ENCODE measurements at places on chromosomes 12 and 14.

GRCh38 chr12:55711786-55712553, 3.9 kb upstream of the BLOC1S1 start:
- no peak overlapping the region for H3K27ac ChIP-seq
- no peaks in the 10 kb centered on the region for H3K27me3 ChIP-seq
- H3K4me1 ChIP-seq, result peaks cover 13% of the 10 kb centered on the region
- no peak for DNase-seq

GRCh38 chr12:96354326-96354725, 45.9 kb downstream of the CDK17 start:
- no peaks in the 10 kb centered on the region for H3K27me3 ChIP-seq
- H3K4me1 ChIP-seq, result peaks cover 24% of the 10 kb centered on the region
- no peak for DNase-seq

DNA sequence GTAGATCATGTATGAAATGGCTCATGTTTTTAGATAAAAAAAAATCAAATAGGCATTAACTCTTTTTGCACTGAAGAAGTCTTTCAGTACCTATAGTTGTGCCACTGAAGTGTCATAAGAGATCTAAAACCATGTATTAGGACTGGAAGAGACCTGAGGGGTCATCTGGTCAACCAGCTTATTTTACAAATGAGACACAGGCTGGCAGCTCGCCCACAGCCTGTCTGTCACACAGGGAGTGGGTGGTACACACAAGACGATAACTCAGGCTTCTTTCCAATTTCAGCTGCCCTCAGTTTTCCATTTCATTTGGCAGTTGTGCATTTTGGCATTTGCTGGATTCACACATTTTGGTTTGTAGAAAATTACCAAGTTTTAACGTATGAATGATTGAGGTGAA, 34.7 kb downstream of the C12orf75 start:
- peaks cover 37% of the 10 kb centered on the region for H3K36me3 ChIP-seq
- no peaks in the 10 kb centered on the region for H3K27me3 ChIP-seq
- no peaks in the 10 kb centered on the region for H3K4me1 ChIP-seq
- no peak overlapping the region for H3K4me3 ChIP-seq
- no peak overlapping the region for H3K27ac ChIP-seq
- no peak for DNase-seq

DNA sequence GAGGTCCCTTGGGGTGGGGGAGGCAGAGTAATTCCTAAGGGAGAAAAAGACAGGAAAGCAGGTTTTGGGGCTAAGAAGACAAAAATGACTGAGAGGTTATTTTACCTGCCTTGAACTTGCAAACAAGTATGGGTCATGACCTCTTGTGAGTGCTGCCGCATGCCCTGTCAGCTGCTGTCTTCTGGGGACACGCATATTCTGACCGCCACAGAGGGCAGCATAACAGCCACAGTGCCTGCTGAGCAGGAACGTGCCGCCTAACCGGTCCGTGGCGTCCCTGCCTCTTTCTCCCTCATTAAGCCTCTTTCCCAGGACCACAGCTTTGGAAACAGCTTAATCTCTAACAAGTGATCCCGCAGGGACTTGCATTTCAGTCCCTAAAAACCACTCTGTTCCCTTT, 51.3 kb upstream of the KCNA1 start:
- H3K36me3 ChIP-seq, result no peaks in the 10 kb centered on the region
- H3K4me3 ChIP-seq, result no peak overlapping the region
- H3K27me3 ChIP-seq, result peaks cover 82% of the 10 kb centered on the region
- peak; percentile 20 for DNase-seq

DNA sequence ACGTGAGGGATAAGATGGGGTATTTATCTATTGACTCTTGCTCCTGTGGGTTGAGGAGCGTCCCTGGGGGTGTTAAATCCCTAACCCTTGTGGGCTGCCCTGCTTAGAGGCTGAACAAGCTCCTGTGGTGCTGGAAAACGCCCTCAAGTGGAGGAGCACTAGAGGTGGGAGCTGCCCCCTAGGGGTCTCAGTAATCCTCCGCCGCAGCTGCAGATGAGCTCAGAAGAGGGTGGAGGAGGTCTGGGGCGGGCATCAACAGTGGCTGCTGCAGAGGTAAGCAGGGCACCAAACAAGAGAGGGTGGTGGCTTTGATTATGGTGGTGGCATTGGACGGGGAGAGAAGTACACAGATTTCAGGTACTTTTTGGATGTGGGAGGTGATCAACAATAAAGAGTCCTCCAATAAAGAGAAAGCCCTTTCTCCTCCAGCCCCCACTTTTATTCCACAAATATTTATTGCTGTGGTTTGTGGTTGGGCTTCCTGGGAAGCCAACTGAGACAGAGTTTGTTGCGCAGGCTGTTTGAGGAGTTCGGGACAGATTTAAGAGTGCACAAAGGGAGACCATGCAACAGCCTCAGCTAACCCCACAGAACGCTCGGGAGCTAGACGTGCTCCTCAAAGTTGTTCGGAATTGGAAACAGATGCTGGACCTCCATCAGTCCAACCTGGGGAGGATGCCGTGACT, 179.9 kb downstream of the ADCK1 start:
- peak; percentile 44 for DNase-seq
- no peaks in the 10 kb centered on the region for H3K27me3 ChIP-seq

DNA sequence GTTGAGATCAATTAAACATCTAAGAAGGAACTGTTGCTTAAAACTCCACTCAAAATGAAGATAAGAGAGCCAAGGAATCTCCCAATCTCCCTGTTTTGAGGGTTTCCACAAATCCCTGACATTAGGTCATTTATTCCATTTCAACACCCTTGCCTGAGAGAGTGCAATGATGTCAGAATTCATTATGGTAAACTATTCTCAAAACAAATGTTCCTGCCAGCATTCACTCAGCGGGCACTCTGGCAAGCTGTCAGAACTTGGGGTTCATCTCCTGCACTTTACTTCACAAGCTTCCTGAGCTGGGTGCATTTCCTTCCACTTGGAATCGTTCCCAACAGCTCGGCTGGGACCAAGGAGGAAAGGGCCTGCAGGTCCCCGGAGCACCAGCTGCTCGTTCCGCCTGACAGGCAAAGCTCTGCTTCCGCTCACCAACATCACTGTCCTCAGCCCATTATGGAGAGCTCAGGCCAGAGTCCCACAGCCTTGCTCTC, 117.8 kb downstream of the TTC7B start:
- peak overlapping the region; percentile 65 for H3K27ac ChIP-seq
- H3K4me1 ChIP-seq, result peaks cover 28% of the 10 kb centered on the region
- H3K4me3 ChIP-seq, result no peak overlapping the region
- H3K36me3 ChIP-seq, result no peaks in the 10 kb centered on the region
- no peaks in the 10 kb centered on the region for H3K27me3 ChIP-seq

GRCh38 chr12:120110550-120111501, 5.7 kb downstream of the RAB35 start:
- DNase-seq, result no peak
- H3K27ac ChIP-seq, result no peak overlapping the region
- no peak overlapping the region for H3K4me3 ChIP-seq
- peaks cover 5% of the 10 kb centered on the region for H3K4me1 ChIP-seq
- H3K36me3 ChIP-seq, result no peaks in the 10 kb centered on the region
- H3K27me3 ChIP-seq, result no peaks in the 10 kb centered on the region

DNA sequence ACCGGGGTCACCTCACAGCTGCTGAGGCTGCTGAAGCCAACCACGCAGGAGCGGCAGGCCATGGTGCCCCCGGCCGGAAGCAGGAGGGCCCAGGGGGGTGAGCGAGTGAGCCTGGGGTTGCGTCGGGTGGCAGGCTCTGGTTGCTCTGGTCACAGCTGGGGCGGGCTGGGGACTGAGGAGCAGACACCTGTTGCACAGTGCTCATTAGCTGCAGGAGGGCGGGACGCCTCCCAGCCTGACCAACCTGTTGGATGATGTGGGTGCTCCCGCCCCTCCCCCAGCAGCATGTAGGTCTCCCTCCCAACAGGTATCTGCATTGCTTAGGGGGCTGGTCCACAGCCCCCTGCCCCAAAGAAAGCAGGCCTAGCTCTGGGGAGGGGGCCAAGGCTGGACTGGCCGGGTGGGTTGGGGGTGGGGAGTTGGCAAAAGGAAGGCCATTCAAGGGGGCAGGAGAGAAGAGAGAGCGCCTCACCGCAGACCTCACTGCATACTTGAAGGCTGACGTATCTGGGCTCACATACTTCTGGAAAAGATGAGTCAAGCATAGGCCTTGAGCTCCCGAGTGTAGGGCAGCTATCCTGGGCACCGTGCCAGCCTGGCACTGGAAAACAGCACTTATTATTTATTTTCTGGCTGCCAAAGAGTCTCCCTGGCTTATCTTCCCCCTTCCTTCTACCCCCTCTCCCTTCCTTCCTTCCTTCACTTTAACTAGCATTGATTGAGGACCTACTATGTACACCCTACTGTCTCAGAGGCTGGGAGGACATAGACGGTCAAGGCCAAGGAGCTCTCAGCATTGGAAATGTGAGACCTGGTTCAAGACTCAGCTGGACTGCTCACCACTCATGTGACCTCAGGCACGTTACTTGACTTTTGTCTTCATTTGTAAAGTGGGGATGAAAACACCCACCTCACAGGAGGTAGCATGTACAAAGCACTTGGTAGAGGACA, at the start of gene KRT80:
Gene KRT80, minus strand, starts transcription at position 174 of the 951 bp plus-strand sequence. Its CDS starts 112 bp downstream, at position 62.
- H3K36me3 ChIP-seq, result no peaks in the 10 kb centered on the region
- H3K4me1 ChIP-seq, result peaks cover 55% of the 10 kb centered on the region
- DNase-seq, result peak; percentile 85
- H3K27ac ChIP-seq, result peak within 1 kb of the TSS; percentile 88
- H3K4me3 ChIP-seq, result peak within 1 kb of the TSS; percentile 6

Measured in SK-N-SH (cell line).